ENCODE measurements at places on chromosomes 2 and 18. TPM values are rescaled to one million over a fixed set of nuclear protein-coding genes. Genes with fewer than 3 reads are reported as not detected.
A peak's percentile ranks its signal among the peaks of the same experiment; 100 is the strongest.

GRCh38 chr18:37294951-37295350 lies 270.6 kb downstream of the CELF4 start:
- no peak for DNase-seq

DNA sequence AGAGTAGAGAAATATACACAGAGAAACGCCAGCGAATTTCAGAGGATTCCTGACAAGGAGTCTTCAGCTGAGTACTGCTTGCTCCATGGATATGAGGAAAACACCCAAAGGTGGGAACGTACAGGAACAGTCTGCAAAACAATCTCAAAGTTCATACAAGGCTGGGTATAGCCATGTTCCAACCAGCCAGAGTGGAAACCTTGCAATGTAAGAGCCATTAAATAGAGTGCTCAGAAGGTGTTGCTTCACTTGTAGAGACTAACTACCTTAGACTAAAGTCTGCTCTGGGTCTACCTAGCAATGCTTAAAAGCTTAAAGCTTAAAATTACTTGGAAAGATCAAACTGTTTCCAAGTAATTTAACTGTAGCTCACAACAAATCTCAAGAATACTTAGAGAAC lies 6.0 kb downstream of the FANCL start:
- no peak for DNase-seq

GRCh38 chr18:31801078-31801477 lies 40.4 kb upstream of the SLC25A52 start:
- no peak for DNase-seq

DNA sequence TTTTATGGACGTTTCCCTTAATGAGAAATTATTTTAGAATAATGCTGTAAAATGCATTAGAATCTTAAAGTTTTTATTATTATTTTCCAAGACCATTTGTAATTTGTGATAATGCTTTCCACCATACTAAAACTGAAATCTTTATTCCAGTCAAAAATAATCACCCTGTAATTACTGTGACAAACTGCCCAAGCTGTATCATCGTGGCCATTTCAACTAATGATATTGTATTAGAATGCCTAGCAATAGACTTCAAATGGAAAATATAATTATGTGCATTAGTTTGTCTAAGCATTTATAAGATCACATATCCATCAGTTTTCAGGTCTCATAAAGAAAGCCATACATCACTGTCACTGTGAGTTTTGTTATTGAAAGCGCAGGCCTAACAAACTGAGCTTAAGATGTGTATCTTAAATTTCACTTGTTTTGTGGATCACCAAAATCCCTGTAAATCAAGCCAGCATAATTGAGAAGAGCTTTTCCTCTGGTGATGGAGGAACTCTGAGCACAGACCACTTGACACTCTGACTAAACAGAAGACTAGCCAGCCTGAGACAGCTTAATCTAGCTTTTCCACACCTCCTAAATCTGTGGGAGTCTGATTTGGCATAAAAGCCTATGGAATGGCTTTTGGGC lies 1312.2 kb upstream of the ACVR2A start:
- DNase-seq, result no peak

DNA sequence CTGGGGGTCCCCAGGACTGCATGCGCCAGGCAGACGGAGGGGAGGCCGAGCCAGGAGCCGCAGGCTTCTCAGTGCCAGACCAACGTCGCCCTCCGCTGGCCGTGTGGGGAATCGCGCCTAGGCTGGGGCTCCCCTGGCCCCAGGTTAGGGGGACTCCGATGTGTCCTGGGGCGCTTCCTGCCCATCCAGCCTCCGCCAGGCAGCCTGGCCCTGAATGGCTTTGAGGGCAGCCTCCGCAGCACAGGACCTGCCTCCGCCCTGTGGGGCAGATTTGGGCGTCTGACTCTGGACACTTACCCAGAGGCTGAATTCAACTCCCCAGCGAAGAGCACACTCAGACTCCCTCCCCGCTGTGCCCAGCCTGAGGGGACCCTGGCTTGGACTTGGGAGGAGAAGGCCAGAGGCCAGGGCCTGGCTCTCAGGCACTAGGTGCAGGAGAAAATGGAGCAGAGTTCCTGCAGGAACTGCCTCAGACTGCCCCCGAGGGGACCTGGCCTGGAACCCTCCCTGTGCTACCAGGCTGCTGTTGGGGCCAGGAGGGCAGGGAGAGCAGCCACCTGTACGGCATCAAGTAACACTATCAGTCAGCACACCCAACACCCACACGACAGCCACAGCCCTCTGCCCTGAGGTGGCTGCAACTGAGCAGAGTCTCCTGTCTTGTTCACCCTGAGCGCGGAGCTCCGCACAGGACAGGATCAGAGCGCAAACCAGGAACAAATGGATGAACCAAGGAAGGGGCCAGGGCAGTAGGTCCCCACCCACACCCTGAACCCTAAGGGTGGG lies 597 bp upstream of the TEKT4 start:
- peak; percentile 19 for DNase-seq

DNA sequence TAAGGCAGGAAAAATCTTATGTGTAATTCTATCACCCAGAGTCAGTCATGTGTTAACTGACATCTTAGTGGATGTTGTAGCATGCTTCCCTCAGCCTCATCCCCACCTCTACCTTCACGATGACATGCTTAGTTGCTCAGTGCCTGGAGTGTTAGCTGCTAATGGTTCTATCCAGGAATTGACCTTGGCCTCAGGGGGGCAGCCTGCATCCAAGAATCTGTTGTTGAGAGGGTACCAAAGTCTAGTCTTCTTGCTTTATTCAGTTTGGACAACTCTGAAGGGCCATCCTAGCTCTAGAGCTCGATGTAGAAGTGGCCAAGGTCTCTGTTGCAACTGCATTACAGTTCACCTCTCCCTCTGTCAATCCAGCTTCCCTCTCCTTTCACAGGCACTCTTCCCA lies 61.2 kb downstream of the ACYP2 start:
- no peak for DNase-seq

GRCh38 chr2:128304715-128305554 lies 13.7 kb downstream of the HS6ST1 start:
- peak; percentile 83 for DNase-seq

- no peak for DNase-seq
Observed at GRCh38 chr2:159163930-159164329, 122.6 kb downstream of the WDSUB1 start.

DNA sequence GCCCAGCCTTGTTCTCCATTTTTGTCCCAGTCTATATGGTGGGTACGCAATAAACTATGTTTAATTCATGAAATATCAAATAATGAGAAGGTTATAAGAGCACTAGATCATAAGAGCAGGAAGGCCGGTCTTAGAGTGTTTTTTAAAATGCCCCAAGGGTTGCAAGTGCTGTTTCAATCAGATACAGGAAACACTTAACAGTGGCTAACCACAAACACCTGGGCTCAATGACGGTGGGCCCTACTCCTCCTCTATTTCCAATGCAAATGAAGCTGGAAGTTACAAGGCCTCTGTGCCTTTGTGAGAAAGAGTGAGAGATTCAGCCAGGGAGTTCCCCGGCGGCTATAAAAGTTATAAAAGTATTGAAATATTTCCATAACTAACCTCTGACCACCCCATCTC lies 18.9 kb upstream of the WDR33 start:
- no peak for DNase-seq

DNA sequence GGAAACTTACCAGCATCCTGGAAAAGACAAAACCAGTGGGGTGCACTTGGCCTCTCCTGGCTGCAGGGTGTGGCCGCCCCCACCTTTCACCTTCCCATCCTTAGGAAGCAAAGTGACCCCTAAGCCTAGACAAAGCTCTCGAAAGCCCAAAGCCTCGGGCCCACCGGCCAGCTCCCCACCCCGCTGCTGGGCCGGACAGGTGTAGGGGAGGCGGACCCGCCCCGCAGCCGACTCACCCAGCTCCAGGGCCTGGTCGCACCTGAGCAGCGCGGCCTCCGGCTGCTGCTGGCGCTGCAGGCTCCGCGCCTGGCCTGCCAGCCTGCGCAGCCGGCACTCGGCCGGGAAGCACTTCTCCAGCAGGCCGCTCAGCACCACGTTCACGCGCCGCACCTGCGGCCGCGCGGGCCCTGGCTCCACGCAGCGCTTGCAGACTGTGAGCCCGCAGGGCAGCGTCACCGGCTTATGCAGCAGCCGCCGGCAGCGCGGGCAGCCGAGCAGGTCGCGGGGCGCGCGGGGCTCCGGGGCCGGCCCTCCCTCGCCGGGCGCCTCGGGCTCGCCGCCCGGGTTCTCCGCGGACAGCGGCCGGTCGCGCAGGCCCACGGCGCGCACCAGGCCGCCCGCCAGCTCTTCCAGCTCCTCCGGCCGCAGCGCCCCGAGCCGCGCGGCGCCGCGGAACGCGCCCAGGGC lies 979 bp downstream of the LONRF2 start:
- peak; percentile 25 for DNase-seq

GRCh38 chr18:79422022-79422782 lies 26.5 kb downstream of the NFATC1 start:
- no peak for DNase-seq

DNA sequence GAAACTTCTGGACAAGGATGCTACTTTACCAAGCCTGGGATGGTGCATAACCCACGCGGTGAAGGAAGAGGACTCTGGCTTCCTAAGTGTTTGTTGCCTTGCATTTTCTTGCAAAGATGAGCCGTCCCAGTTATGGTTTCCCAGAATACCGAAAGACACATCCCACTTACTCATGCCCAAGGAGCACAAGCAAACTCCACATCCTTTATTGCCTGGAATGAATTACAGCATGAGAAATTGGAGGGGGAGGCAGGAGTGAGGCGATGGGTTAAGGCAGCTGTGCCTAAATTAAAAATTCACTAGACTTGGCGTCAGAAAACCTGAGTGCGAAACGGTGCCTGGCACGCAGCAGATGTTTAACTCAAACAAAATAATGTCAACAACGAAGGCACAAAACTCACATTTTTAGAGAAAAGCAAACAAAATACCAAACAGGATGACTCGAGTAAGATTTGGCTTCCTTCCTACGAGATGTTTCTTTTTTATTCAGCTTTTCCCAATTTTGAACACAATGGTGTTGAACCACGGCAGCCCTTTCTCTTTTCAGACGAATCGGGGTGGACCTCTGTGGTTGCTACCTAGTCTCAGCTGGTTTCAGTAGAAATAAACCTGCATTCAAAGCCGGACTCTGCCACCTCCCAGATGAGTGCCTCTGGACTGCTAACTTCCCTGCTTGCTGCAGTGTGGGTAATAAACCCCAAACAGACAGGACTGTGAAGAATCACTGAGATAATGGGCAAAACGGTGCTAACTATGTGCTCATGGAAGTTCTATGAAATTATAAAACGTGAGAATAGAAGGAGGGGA lies 100.3 kb upstream of the NCK2 start:
- no peak for DNase-seq

DNA sequence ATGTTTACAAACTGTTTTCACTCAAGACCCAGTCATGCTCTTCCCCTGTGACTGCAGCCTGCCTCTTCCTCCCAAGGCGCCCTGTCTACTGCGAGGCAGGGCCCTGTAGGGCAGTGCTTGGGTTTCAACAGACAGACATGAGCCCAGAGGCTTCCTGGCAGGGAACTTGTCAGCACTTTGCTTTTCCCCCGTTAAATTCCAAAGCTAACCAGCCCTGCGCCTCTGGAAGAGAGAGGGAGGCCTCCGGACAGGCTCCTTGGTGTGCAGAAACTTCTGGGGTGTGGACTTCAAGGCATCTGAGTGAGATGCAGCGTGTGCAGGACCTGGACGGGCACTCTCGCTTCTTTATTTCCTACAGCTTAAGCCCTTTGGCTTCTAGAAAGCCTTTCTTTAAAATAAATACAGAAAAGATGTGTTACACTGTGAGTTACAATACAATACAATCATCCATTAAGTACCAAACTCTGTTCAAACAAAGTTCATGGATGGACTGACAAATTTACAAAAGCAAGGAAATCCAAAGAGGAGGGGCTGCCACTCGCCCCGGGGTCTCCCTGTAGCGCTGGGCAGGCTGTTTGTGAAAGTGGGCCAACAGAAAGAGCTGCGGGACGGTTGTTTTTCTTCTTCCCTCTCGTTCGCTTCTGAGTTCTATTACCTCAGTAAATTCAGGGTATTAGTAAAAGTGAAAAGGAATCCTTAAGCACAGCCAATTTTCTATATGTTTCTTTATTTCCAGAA lies 8.8 kb upstream of the ZNF516 start:
- DNase-seq, result no peak

DNA sequence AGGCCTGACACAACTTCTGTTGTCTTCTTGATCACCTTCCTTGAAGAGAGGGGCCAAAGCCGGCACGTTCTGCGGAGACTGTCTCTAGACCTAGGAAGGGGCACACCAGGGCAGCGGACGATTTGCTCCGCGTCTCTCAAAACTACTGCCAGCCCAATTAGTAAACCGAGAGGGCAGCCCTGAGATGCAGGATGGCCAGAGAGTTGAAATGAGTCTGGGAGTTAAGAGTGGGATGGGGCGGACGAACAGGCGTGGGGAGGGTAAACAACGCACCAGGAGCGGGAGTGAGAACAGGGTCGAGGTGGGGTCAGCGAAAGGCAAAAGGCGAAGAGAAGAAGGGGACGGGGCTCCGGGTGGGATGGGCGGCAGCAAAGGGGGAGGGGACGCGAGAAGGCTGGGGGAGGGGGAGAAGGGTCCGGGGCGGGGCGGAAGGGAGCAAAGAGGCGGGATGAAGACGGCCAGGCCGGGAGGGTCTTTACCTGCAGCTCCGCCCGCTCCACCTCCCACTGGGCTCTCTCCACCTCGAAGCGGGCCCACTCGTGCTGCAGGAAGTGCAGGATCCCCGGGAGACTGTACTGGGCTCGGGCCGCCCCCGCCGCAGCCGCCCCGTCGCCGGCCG lies 476 bp downstream of the STRN start:
- DNase-seq, result peak; percentile 46

- DNase-seq, result no peak
Observed at GRCh38 chr18:31970617-31971016, 27.7 kb upstream of the TRAPPC8 start.

DNA sequence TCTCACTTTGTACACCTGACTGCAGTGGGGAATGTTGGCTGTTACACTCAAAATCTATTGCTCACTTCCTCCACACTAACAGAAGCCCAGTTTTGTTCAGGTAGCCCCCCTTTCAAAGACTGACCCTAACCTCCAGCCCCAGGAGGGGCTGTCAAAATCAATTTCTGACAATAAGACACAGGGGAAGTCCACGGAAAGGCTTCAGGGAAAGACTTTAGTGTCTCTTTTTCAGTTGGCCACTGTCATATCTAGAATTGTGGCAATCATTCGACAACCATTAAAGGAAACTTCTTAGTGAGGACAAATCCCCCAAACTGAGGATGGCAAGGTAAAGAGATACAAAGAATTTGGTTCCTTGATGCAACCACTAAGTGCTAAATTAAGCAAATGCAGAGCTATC lies 59.0 kb downstream of the BARD1 start:
- DNase-seq, result no peak

DNA sequence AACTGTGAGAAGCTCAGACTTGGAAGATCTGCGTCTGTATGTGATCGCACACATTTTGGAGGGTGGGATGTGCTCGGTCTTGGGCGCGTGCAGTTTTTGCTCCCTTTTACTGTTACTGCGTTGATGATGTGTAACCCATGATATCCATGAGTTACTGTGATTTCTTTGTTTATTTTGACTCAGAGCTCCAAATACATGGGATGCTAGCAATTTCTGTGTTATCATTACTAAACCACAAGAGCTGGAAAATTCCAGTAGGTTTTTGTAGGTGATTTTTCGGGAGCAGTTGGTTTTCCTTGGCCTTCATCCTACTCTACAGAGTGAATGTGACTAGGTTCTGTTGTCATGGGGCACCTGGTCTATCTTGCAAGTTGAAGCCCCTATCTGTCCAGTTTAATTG lies 124.2 kb downstream of the AGAP1 start:
- no peak for DNase-seq

GRCh38 chr18:59959606-59960005 lies 59.8 kb downstream of the PMAIP1 start:
- DNase-seq, result no peak

Gene UGT1A8
- total RNA-seq, result not detected

Gene PXDN
- total RNA-seq, result 292 TPM

Gene SIX2
- 0.11 TPM for total RNA-seq

Gene RALB
- 25.3 TPM for total RNA-seq

Gene DCC
- total RNA-seq, result 1.0 TPM

Measured in mesothelial cell of epicardium (in vitro differentiated cells).